ENCODE measurements at places on chromosomes 1 and 21.
A peak's percentile ranks its signal among the peaks of the same experiment; 100 is the strongest.

DNA sequence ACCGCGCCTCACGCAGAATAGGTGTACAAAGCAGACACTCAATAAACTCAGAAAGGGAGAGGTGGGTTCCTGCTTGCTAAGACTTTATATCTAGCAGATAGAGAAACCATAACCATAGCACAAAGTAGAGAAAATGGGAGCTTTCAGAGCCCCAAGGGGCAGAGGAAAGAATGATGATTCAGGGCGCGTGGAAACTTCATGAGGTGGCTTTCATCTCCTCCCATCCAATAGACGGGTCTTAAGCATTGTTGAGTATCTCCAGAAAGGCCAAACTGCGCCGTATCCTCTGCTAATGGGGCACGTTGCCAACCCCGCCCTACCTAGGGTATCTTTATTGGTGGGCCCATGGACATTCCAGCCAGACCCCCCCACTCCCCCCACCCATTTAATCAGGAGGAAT, 778 bp upstream of the MIXL1 start:
- DNase-seq: no peak

- no peak for DNase-seq
Observed at GRCh38 chr1:3717715-3718601, 34.3 kb upstream of the CCDC27 start.

DNA sequence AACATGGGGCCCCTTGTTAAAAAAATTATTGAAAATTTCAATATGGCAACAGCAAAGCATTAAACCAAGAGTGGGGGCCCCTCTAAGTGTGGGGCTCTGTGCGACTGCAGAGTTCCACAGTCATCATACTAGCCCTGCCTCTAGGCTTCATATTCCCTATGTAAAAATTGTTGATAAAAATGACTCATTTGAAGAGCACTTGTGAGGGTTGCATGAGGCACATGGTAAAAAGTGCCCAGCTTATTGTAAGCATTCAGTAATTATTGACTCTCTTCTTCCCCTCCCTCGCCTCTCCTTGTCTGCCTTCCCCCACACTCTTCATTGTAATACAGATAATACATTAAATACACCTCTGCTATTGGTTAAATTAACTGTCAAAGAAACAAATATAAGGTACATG, 86.7 kb upstream of the PTBP2 start:
- no peak for DNase-seq

DNA sequence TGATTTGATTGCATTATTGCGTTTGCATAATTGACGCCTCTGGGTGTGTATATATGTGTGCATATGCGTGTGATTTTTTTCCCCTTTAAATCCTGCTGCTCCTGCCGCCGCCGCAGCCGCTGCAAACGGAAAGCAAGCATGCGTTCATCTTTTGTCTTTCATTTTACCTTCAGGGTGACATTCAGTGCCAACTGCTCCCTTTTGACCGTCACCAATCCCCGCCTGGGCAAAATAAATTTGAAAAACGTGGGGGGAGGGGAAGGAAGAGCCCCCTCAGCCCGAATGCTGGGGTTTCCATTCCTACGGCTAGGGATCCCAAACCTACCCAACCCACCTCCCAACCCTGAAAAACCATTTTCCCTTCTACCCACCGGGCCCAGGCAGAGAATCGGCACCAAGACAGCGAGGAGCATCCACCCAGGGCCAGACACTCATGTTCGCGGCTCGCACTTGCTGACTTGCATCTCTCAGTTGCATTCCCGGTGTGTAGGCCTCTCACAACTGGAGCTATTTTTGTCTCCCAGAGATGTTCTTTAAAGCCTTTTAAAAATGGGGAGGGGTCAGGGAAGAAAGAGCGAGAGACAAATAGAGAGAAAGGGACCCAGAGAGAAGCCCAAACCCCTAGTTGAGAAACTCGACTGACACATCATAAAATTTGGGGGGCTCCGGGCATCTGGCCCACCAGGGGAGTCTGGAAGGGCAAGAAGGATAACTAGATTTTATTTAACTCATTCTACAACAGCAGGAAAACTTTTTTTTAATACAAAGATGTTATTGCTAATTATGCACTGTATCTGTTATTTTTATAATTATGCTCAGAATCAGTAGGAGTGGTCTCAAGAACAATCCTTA, 367.1 kb upstream of the ESRRG start:
- no peak for DNase-seq

GRCh38 chr1:49085079-49085478, 308.4 kb upstream of the BEND5 start:
- DNase-seq: no peak

- no peak for DNase-seq
Observed at GRCh38 chr1:239237912-239238311, 148.5 kb upstream of the CHRM3 start.

- DNase-seq: peak; percentile 78
Observed at GRCh38 chr1:91282695-91283420, 121.8 kb downstream of the HFM1 start.

GRCh38 chr1:205122489-205122882, 708 bp upstream of the RBBP5 start:
- no peak for DNase-seq

- DNase-seq: no peak
Observed at GRCh38 chr1:57747818-57748217, 324.0 kb upstream of the DAB1 start.

DNA sequence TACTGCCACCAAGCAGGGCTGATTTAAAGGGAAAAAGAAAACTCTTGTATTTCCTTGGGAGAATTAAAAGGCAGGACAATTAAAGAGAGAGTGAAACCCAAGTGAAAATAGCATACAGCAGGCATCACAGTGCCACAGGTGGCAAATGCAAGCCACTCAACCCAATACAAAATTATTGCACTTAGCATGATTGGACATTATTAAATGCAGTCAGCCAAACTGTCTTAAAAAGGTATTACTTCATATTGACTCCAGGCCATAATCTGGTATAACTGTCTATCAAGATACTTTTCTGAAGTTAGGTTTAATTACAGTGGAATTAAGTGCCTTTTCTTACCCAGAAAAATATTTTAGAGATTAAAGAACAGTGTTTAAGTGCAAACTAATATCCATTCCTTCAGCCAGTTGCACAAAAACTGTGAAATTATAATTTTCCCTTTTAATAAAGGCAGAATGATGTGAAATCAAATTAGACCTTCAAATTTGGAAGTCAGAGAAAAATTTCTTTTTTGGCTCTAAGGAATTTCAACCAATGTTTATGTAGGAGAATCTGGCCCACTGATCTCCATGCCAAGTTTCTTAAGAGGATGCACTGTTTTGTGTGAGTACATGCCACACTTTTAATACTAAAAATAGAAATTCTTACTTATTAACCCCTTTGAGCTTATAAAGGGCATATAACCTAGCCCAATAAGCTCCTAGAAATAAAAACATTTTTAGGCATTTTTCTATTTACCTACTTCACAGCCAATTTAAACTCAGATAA, 15.2 kb downstream of the SLC30A10 start:
- no peak for DNase-seq

GRCh38 chr1:157156058-157156541, 17.9 kb upstream of the ETV3 start:
- peak; percentile 74 for DNase-seq

DNA sequence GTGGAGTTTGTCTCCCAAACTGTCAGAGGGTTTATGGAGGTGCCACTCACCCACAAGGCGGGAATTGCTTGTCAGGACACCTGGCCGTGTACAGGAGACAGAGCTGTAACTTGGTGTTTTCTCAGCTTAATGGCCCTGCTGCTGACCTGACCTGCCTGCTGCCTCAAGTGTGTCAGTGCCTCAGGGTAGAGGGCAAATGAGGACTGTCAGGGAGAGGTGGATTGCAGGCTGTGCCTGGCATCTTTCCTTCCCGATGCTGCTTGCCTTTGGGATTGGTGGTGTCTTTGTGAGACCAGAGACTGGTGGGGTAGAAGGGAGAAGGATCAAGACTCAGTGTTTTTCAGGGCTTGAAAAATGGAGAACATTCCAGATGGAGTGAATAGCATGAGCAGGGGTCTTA, 31.4 kb downstream of the TMEM53 start:
- no peak for DNase-seq

GRCh38 chr1:161080441-161081405, 8.6 kb downstream of the NECTIN4 start:
- no peak for DNase-seq

GRCh38 chr21:43654806-43655489, 4.3 kb downstream of the HSF2BP start:
- no peak for DNase-seq

GRCh38 chr1:151998611-151999362, 5.1 kb upstream of the S100A10 start:
- peak; percentile 83 for DNase-seq

DNA sequence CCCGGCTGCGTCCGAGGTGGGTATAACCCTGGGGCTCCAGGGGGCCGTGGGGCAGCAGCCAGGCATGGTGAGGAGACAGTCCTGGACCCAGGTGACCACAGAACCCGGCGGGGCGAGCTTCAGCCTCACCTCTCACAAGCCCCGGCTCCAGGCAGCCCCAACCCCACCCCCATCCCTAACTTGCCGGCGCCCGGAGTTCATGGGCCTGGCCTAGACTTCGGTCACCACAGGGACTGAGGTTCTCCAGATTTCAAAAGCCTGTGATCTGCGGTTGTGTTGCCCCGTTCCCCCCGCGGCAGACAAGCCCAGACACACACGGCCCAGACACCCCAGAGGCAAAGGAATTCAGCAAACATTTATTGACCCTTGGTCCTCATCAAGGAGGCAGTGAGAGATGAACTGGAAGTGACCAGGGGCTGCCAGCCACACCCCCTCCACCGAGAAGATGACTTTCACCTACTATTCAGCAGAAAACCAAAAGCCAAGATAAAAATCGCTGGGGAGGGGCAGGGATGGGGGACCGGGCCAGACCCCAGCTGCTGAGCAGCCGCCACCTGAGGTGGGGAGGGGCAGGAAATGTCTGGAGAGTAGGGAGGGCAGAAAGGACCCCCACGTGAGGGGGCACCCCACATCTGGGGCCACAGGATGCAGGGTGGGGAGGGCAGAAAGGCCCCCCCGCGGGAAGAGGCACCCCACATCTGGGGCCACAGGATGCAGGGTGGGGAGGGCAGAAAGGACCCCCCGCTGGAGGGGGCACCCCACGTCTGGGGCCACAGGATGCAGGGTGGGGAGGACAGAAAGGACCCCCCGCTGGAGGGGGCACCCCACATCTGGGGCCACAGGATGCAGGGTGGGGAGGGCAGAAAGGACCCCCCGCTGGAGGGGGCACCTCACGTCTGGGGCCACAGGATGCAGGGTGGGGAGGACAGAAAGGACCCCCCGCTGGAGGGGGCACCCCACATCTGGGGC, 3.9 kb downstream of the HES4 start:
- no peak for DNase-seq

DNA sequence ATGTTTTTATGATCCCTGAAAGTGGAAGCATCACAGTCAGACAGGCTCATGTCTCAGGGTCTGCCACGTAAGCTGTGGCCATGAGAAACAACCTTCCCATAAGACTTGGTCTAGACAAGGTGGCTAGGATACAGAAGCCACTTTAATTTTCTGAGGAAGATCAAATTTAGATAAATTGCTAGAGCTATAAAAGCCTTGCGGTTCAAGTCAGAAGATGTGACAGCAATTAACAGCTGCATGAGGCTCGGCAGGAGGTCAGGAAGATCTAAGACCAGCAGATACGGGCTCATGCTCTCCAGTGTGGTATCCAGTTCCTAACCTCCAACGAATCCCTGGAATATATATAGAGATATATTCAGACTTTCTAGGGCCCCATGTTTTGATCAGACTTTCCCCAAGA, 577.1 kb downstream of the PLPP3 start:
- DNase-seq: no peak

GRCh38 chr21:32772281-32773047, 909 bp upstream of the PAXBP1 start:
- DNase-seq: peak; percentile 18

GRCh38 chr1:247468481-247469140, 10.7 kb upstream of the OR2B11 start:
- no peak for DNase-seq

- no peak for DNase-seq
Observed at GRCh38 chr1:61636376-61636775, 88.6 kb downstream of the TM2D1 start.

Measured in HT-29 (cell line).